ENCODE measurements at places on chromosomes 5 and 9. TPM values are rescaled to one million over a fixed set of nuclear protein-coding genes. Genes with fewer than 3 reads are reported as not detected.

DNA sequence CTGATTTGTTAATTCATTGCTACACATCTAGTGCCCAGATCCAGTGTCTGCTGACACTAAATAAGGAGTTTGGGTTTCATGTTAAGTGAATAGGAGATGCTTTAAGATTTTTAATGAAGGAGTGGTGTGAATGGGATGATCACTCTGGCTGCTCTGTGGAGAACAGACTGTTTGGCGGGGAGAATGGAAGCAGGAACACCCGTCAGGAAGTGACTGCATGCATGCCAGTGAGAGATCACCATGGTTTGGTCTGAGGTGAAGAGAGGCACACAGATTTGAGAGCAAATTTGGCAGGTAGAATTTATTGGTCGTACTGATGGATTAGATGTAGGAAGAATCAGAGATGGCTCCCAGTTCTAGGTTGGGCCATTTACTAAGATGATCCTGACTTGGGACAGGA, 19.8 kb downstream of the ATP6V0E1 start:
- no peaks in the 10 kb centered on the region for H3K36me3 ChIP-seq
- H3K27ac ChIP-seq: no peak overlapping the region
- no peaks in the 10 kb centered on the region for H3K27me3 ChIP-seq

- no peaks in the 10 kb centered on the region for H3K36me3 ChIP-seq
- no peak overlapping the region for H3K4me3 ChIP-seq
- no peaks in the 10 kb centered on the region for H3K4me1 ChIP-seq
Measured at GRCh38 chr5:3913279-3913678, 317.6 kb downstream of the IRX1 start.

DNA sequence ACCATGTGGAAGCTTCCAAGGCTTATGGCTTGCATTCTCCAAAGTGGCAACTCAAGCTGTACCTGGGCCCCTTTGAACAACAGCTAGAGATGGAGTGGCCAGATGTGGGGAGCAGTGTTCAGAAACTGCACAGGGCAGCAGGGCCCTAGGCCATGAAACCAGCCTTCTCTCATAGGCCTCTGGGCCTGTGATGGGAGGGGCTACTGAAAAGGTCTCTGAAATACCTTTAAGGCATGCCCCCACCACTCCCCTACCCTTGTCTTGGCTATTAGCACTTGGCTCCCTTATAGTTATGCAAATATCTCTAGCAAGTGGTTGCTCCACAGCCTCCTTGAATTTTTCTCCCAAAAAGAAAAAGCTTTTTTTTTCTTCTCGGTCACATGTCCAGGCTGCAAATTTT, 1014.6 kb downstream of the DTWD2 start:
- no peak overlapping the region for H3K27ac ChIP-seq
- H3K27me3 ChIP-seq: no peaks in the 10 kb centered on the region
- no peak overlapping the region for H3K4me3 ChIP-seq
- no peak for DNase-seq
- no peaks in the 10 kb centered on the region for H3K4me1 ChIP-seq

Gene GHR
- total RNA-seq: 6.9 TPM

DNA sequence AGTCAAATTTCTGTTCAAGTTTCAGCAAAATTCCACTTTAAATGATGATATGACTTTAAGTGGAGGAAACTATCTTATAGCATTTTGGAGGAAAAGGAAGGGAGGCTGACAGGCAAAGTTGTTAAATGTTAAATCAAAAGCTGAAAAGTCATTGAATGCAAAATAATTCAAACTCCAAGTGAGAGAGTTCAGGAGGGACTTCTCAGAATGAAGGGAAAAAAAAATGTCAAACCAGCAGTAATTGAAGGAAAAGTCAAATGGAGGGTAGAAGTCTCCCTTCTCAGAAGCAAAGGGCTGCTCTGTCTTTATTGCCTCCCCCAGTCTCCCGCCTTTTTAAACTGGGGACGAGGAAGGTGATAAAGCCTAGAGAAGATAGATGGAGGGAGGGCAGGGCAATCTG, 134.8 kb downstream of the CMYA5 start:
- H3K4me1 ChIP-seq: no peaks in the 10 kb centered on the region
- no peak overlapping the region for H3K4me3 ChIP-seq
- no peak for DNase-seq
- H3K27ac ChIP-seq: no peak overlapping the region
- no peaks in the 10 kb centered on the region for H3K27me3 ChIP-seq
- H3K36me3 ChIP-seq: no peaks in the 10 kb centered on the region

DNA sequence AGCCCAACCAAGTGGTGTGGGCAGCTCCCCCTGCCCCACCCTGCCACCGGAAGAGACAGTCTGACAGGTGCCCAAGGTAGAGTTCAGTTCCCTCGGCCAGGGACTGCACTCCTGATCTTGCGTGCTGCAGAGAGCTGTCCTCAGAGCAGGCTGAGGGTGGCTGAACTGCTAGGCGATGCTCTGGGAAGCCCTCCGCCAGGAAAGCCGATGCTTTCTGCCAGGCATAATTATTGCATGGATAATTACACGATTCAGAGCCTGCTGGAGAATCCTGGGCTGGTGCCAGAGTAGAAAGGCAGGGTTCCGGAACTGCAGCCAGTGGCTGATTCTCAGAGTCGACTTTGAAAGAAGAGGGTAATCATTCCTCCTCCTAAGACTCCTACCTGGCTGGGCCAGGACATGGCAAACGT, 19.3 kb downstream of the KCNIP1 start:
- H3K4me1 ChIP-seq: no peaks in the 10 kb centered on the region
- H3K27ac ChIP-seq: no peak overlapping the region
- DNase-seq: no peak
- no peak overlapping the region for H3K4me3 ChIP-seq

GRCh38 chr9:131609099-131609830, 63.9 kb downstream of the PRRT1B start:
- no peaks in the 10 kb centered on the region for H3K27me3 ChIP-seq
- peaks cover 99% of the 10 kb centered on the region for H3K36me3 ChIP-seq
- no peak overlapping the region for H3K27ac ChIP-seq
- DNase-seq: no peak
- H3K4me3 ChIP-seq: no peak overlapping the region

Gene PLAC8L1
- not detected for total RNA-seq

DNA sequence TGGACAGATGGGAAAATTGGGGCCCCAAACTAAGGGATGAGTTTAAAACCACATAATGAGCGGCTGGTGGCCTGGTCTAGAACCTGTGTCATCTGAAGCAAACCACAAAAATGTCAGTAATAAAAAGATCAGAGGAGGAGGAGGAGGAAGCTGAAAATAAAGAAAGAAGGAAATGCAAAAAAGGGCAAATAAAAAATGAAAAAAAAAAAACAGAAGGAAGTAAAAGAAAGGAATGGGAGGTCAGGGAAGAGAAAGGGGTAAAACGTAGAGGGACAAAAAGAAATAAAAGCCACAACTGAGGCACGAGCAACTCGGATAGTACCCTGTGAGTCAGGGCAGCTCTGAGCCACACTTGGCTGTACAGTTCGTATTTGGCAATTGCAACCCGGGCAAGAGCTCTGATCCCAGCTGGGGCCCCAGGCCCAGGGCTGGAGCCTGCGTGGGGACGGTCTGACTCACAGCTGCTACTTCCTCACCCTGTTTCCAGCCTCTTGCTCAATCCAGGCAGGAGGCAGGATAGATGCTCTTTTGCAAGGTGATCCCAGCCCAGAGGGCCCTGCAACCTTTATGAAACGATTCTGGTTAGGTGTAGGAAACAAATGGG, 137.9 kb upstream of the TRIM32 start:
- H3K36me3 ChIP-seq: no peaks in the 10 kb centered on the region
- no peaks in the 10 kb centered on the region for H3K4me1 ChIP-seq
- H3K27ac ChIP-seq: no peak overlapping the region

GRCh38 chr9:7286101-7286500, 513.5 kb downstream of the DMAC1 start:
- no peak overlapping the region for H3K27ac ChIP-seq
- no peaks in the 10 kb centered on the region for H3K4me1 ChIP-seq
- H3K36me3 ChIP-seq: no peaks in the 10 kb centered on the region
- no peaks in the 10 kb centered on the region for H3K27me3 ChIP-seq
- H3K4me3 ChIP-seq: no peak overlapping the region

Gene TXNDC15
- total RNA-seq: 45.9 TPM

DNA sequence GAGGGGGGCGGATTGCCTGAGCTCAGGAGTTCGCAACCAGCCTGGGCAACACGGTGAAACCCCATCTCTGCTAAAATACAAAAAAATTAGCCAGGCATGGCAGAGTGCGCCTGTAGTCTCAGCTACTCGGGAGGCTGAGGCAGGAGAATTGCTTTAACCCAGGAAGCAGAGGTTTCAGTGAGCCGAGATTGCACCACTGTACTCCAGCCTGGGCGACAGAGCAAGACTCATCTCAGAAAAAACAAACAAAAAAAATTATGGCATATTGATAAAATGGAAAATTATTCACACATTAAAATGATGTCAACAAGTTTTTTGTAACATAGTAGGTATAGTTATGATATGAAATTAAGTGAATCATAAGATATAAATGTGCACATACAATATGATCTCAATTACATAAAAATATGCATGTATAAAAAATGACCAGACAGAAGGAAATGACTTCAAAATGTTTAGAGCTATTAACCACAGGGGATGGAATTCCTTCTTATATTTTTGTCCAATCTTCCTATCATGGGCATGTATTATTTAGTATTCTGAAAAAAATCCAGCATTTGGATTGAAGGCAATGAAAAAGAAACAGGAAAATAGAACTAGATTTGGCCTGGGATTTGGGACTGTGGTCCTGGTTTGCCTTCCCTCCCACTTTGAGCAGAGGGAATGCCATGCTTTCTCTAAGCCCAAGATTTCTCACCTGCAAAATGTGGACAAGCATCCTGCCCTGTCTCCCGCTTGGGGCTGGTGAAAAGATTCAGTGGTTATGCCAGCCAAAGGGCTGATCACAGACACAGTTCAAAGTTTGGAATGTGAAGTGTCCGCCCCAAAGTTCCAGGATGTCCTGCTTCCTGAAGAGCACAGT, 19.5 kb downstream of the SPAAR start:
- H3K4me3 ChIP-seq: no peak overlapping the region
- no peaks in the 10 kb centered on the region for H3K4me1 ChIP-seq
- H3K36me3 ChIP-seq: no peaks in the 10 kb centered on the region
- peak overlapping the region; percentile 59 for H3K27ac ChIP-seq
- H3K27me3 ChIP-seq: no peaks in the 10 kb centered on the region

- no peaks in the 10 kb centered on the region for H3K4me1 ChIP-seq
- no peaks in the 10 kb centered on the region for H3K36me3 ChIP-seq
- H3K27ac ChIP-seq: no peak overlapping the region
- no peak overlapping the region for H3K4me3 ChIP-seq
- DNase-seq: no peak
Measured at GRCh38 chr5:573976-574375, 38.2 kb upstream of the CEP72 start.

- H3K27me3 ChIP-seq: no peaks in the 10 kb centered on the region
- H3K27ac ChIP-seq: no peak overlapping the region
Measured at GRCh38 chr9:18208166-18209059, 265.5 kb upstream of the ADAMTSL1 start.

Gene C5
- 10.4 TPM for total RNA-seq

Gene DND1
- total RNA-seq: 2.6 TPM

GRCh38 chr5:127754706-127755105, 51.5 kb downstream of the CCDC192 start:
- H3K4me3 ChIP-seq: no peak overlapping the region
- H3K4me1 ChIP-seq: no peaks in the 10 kb centered on the region
- DNase-seq: peak; percentile 47
- no peaks in the 10 kb centered on the region for H3K36me3 ChIP-seq
- no peaks in the 10 kb centered on the region for H3K27me3 ChIP-seq

Gene C5orf24
- total RNA-seq: 39.5 TPM

Gene ADGRD2
- total RNA-seq: 0.18 TPM

Gene GDNF
- total RNA-seq: 0.17 TPM

Gene ABHD17B
- 14.9 TPM for total RNA-seq

GRCh38 chr9:120109242-120109641, 470.7 kb downstream of the CDK5RAP2 start:
- no peaks in the 10 kb centered on the region for H3K4me1 ChIP-seq
- no peaks in the 10 kb centered on the region for H3K36me3 ChIP-seq
- H3K27ac ChIP-seq: no peak overlapping the region
- H3K27me3 ChIP-seq: no peaks in the 10 kb centered on the region

DNA sequence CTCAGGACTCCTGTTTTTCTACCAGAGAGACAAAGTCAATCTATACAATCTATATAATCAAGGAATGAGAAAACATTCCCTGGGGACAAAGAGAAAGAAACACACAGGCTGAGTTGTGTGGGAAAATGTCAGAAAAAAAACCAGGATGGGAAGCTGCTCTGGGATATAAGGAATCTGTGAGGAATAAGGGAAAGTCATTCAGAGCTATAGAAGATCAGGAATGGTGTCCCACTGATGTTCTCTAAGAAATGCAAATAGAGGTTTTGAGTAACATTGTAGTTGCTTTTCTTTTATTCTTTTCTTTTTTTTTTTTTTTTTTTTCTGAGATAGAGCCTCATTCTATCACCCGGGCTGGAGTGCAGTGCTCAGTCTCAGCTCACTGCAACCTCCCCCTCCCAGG, 605.9 kb upstream of the KLF4 start:
- no peak overlapping the region for H3K4me3 ChIP-seq
- no peak for DNase-seq
- H3K27me3 ChIP-seq: no peaks in the 10 kb centered on the region
- H3K36me3 ChIP-seq: no peaks in the 10 kb centered on the region
- peaks cover under 1% of the 10 kb centered on the region for H3K4me1 ChIP-seq

DNA sequence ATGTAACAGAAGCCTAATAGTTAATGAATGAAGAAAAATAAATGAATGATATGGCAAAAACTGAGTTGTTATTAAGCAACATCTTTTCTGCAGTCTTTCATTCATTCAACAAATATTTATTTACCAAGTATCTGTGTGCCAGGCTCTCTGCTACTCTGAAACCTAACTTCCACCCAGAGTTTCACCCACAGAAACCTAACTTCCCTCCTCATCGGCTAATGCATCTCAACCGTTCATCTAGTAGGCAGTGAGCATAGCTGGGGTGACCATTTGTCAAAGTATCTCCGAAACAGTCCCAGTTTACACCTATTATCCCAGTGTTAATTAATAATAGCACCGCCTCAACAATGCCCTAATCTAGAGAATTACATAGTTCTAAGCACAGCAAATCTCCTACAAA, 1.5 kb downstream of the TTC39B start:
- no peak for DNase-seq
- H3K4me1 ChIP-seq: peaks cover 58% of the 10 kb centered on the region
- H3K27me3 ChIP-seq: no peaks in the 10 kb centered on the region

GRCh38 chr9:110809038-110809595, 140.5 kb downstream of the MUSK start:
- no peak for DNase-seq
- H3K4me3 ChIP-seq: no peak overlapping the region
- H3K4me1 ChIP-seq: no peaks in the 10 kb centered on the region
- H3K27me3 ChIP-seq: no peaks in the 10 kb centered on the region

Gene ADAMTS6
- total RNA-seq: 9.7 TPM

GRCh38 chr5:133635051-133635450, 22.7 kb upstream of the FSTL4 start:
- H3K4me3 ChIP-seq: no peak overlapping the region
- no peak for DNase-seq
- H3K27me3 ChIP-seq: no peaks in the 10 kb centered on the region
- no peak overlapping the region for H3K27ac ChIP-seq

DNA sequence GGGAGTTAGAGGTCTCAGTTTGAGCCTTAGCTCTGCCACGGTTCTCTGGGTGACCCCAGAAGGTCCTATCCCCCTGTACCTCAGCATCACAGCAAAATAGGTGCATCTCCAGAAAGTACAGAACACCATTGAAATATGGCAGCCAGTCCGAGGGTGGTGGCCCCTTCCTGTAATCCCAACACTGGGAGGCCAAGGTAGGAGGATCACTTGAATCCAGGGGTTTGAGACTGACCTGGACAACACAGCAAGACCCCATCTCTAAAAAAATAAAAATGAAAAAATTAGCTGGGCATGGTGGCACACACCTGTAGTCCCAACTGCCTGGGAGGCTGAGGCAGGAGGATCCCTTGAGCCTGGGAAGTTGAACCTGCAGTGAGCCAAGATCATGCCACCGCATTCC, 7.0 kb upstream of the CRB2 start:
- no peak overlapping the region for H3K4me3 ChIP-seq
- peaks cover 13% of the 10 kb centered on the region for H3K27me3 ChIP-seq
- no peaks in the 10 kb centered on the region for H3K36me3 ChIP-seq

Gene IL9
- not detected for total RNA-seq
